ENCODE measurements at places on chromosomes 12 and 14.

- no peak for DNase-seq
Measured at GRCh38 chr14:59398841-59399240, 66.3 kb downstream of the GPR135 start.

DNA sequence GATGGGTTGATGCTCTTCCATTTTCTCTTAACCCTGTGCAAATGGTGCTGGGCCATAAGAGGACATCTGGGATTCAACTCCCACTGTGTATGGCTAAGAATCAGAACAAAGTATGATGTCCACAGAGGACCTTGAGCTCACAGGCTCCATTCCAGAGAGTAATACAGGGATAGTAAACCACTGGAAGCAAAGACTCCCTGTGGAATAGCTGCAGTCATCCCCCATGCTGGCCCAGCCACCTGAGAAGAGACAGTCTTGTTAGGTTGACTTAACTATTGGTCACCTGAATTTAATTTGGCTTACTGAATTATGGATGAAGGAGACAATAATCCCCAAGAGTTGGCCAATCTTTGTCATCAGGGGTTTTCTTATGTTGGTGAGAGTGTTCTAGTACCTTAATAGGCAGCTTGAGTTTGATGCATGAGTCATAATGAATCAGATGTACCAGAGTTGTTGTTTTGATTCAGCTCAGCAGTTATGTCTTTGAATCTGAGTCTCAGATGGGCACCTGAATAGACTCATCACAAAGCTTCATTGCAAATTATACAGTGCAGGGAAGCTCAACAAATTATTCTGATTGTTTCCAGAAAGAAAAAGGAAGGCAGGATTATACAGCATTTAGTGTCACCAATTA, 122.7 kb downstream of the SSPN start:
- DNase-seq = no peak

GRCh38 chr14:95759941-95760340, 46.0 kb upstream of the TCL1A start:
- no peak for DNase-seq

- DNase-seq = no peak
Measured at GRCh38 chr14:61193476-61193875, 87.7 kb downstream of the TMEM30B start.

DNA sequence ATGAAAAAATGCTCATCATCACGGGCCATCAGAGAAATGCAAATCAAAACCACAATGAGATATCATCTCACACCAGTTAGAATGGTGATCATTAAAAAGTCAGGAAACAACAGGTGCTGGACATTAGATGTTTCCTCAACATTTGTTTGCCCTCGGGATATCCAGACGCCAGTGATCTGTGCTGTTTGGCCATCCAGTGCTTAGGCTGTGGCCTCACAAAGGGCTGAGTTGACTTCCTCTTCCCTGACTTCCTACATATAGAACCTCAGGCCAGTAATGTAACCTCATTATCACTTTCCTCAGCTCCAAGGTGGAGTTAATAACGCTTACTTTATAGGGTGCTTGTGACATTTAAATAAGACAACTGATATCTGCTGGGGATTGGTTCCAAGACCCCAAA, 51.8 kb downstream of the SLC15A5 start:
- no peak for DNase-seq

DNA sequence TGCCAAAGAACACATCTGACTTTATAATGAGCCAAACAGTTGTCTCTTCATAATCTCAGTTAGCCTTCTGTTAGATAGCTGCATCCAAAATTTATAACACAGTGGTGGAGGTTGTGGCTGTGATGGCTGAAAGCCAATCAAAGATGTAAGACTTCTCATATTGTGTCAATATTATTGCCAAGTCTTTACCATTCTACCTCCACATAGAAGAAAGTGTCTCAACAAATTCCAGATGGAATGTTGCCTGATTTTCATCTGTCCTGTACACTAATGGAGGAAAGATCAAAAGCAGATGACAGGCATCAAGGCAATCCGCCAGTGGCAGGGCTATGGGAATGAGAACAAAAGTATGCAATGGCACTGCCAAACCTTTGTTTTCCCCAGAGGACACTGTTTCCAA, 813.1 kb upstream of the NOVA1 start:
- DNase-seq = no peak

- no peak for DNase-seq
Measured at GRCh38 chr14:82309199-82309598, 775.5 kb upstream of the SEL1L start.

DNA sequence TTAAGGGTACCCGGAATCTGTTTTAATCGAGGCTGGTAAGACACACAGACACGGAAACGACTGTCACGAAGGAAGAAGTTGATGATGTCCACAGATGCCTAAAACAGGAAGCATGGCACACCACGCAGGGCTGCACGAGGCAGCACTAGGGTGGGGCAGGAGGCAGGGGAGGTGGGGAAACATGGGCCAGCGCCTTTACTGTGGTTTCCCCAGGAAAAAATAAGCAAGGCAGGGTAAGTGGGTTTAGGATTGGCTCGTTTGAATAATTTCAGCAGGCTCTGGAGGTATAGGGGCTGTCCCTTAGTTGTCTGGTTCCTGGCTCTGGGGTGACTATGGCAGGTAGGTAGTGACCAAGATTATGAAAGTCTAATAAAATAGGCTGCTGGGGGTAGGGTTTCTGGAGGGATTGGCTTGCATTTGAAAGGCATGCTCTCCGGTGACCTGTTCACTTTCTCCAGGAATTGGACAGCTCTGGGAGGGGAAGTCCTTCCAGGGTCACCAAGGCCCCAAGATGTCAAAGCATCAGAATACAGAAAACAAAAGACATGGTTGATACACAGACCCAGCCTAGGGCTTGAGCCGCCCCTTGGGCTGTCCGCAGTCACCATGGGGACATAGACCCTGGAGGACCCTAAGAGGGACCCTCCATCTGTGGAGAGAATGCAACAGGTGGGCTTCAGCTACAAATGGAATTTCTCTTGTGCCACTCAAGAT, 35.3 kb downstream of the MAP1LC3B2 start:
- peak; percentile 49 for DNase-seq

DNA sequence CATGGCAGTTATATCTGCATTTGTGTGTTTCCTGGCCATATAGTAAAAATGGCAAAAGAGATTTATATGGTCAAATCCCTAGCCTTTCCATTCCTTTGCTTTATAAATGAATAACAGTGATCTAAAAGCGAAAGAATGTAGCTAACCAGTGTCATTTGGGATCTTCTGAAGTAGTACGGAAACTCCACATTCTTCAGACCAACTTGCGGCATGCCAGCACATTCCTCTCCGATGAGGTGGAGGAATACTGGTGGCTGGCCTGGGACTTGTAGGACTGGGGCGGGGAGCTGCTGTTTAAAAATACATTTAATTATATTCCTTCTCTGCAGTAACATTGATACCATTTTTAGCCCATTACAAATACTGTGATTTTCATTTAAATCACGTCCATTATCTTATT, 85.3 kb downstream of the SAMD4A start:
- peak; percentile 84 for DNase-seq

GRCh38 chr14:52856139-52856538, 64.7 kb upstream of the GNPNAT1 start:
- DNase-seq = no peak

- no peak for DNase-seq
Measured at GRCh38 chr14:96486705-96487104, 15.5 kb upstream of the PAPOLA start.

GRCh38 chr12:120996133-120996746, 17.9 kb downstream of the HNF1A start:
- DNase-seq = no peak

GRCh38 chr14:104286086-104286485, 147.7 kb downstream of the KIF26A start:
- peak; percentile 0 for DNase-seq

GRCh38 chr14:92719890-92720323, 28.5 kb downstream of the LGMN start:
- DNase-seq = no peak

DNA sequence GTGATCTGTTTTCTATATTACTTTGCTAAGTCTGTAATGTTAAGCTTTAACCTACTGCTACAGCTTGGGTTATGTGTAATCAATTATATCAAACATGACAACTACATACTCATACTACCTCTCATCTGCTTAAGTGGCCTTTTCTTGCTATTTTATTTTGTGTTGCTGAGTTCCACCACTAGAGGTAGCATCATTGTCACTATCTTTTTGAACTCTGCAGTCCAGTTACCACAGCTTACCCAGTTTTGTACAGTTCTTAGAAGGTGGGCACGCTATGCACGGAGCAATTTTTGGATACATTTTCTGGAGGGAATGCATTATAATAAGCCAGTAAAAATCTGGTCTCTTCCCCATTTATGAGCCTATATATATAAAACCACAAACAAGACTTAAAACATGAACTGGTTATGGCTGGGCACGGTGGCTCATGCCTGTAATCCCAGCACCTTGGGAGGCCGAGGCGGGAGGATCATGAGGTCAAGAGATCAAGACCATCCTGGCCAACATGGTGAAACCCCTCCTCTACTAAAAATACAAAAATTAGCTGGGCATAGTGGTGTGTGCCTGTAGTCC, 48.5 kb downstream of the SAV1 start:
- DNase-seq = no peak

GRCh38 chr12:69879007-69879960, 54.3 kb downstream of the MYRFL start:
- peak; percentile 53 for DNase-seq

- no peak for DNase-seq
Measured at GRCh38 chr14:36848213-36848612, 186.6 kb downstream of the PAX9 start.

DNA sequence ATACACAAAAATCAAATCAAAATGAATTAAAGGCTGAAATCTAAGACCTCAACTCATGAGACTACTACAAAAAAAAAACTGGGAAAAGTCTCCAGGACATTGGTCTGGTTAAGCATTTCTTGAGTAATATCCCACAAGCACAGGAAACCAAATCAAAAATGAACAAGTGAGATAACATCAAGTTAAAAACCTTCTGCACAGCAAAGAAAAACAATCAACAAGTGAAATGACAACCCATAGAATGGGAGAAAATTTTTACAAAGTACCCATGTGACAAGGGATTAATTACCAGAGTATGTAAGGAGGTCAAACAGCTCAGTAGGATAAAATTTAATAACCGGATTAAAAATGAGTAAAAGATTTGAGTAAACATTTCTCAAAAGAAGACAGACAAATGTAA, 338.7 kb downstream of the SLC16A7 start:
- no peak for DNase-seq

GRCh38 chr12:116700066-116700465, 37.8 kb downstream of the SPRING1 start:
- no peak for DNase-seq
